Prostate gland (tissue), 2 donors: ENCODE measurements at places on chromosomes 7 and 10.

- DNase-seq: no peak
Observed at GRCh38 chr10:18278181-18278580, 138.0 kb downstream of the CACNB2 start.

DNA sequence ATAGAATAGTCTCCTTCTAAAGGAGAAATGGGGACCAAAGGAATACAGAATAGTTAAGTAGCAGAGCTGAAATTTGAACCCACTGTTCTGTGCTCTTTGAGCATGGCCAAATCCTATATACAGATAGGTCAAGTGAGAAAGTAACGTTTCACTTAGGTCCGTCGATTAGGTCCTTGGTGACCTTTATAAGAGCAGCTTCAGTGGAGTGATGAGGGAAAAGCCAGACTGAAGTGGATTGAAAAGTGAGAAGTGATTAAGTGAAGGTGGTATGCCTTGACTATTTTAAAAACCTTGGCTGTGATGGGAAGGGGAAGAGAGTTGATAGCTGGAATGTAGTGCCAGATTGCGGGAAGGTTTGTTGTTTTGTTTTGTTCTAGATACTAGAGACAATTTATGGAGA, 10.6 kb upstream of the LSMEM1 start:
- no peak for DNase-seq

DNA sequence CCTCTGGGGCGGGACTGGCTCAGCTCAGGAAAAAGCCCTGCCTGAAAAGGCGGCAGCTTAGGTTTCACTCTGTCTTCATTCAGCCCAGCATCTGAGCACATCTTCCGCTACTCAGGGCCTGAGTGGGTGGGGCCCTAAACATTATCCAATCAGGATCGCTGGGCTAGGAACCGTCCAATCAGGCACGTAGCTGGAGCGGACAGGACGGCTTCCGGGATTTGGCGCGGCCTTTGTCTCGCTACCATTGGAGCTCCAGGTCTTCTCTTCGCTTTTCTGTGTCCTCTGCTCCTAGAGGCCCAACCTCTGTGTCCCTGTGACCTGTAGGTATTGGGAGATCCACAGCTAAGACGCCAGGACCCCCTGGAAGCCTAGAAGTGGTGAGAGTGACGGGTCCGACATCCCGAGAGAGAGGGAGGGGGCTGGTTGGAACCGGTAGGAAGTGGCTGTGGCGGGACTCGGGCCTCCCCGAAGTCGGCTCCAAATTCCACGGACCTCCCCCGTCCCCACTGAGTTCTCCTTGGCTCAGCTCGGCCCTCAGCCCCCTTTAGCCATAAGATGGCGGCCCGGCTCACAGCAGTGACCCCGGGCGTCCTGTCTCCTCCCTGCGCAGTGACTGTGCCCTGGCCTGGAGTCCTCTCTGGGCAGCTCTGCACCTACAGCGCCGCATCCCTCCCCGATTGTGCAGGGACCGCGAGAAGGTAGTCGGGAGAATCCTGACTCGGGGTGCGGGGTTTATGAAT, 99.1 kb downstream of the ZNF680 start:
- DNase-seq: peak; percentile 37

- no peak for DNase-seq
Observed at GRCh38 chr10:132908621-132909295, 33.6 kb downstream of the CFAP46 start.

DNA sequence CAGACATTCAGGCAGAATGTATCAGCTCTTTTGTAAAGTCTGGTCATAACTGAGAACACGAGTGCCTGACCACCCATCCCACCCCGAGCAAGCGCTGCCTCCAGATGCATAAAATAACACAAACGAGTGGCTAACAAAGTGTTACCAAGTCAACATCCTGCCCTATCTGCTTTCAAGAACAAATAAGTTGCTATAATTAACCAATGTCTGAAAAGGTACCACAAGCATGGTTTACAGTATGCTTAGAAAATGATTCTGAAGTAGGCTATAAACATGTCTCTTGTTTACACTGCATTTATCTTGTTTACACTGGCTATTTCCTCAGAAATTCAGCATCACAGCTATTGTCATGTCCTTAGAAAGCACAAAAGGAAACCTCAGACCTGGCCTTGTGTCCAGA, 49.5 kb downstream of the PIK3AP1 start:
- no peak for DNase-seq

- peak; percentile 79 for DNase-seq
Observed at GRCh38 chr7:67692425-67692824, 695.8 kb downstream of the TYW1 start.

DNA sequence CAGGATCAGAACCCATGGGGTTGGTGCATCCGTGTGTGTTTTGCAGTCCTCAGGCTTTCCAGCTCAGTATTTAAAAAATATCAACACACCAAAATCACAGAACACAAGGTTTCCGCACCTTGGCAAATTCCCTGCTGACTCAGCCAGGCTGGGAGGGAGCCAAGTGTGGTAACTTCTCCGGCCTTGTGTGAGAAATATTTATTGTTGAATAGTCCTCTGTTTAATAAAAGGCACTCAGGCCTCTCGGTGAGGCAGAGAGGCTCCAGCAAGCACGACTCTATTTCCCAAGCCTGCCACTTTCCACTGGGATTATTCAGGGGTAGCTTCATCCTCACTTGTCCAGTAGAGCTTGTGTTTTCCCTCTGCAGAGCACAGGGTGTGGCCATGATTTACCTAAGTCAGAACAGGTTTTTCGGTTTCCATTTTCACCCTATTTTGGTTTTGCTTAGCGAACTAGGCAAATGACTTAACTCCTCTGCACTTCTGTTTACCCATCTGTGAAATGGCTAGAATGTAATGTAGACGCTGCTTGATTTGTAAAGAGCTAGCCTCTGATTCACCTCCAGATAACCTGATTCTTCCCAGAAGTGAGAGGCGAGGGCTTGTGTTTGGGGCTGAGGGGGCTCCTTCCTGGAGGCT, 13.0 kb upstream of the CHST15 start:
- peak; percentile 80 for DNase-seq
